Central memory CD8-positive, alpha-beta T cell (primary cell): ENCODE measurements at places on chromosomes 12 and 14.

- peaks cover 47% of the 10 kb centered on the region for H3K4me1 ChIP-seq
- peaks cover 2% of the 10 kb centered on the region for H3K36me3 ChIP-seq
- H3K27me3 ChIP-seq = peaks cover 10% of the 10 kb centered on the region
These were observed 8.5 kb downstream of the KRT85 start for GRCh38 chr12:52358575-52359350.

DNA sequence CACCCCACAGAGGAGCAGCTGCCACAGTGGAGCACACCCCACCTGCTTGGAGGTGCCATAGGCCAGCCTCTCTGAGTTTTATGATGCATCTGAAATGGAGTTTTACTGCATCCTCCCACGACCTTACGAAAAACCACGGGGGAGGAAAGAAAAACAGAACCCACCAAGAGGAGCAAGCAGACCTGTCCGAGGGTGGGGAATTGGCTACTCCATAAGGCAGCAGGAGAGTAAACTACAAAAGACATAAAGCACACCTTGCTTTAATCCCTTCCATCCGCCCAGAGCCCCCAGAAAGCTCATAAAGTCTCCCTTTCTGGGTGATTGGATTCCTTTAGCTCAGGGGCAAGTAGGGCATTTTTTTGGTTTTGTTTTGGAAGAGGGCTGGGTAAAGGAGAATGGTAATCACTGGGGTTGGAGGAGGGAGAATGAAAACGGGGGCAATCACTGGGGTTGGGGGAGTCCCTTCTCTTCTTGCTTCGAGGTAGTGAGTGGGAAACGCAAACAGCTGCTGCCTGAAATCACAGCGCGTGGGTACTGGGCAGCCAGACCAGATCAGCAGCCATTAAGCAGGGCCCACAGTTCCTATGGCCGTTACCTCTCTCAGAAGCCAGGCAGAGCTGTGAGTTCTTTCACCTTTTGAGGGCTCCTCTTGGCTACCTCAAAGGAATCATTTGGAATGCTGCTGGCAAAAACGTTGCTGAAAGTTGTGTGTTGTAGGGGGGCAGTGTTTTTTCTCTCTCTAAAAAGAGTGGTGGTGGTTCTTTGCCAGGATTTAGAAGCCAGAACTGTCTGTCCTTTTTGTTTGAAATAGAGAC is 433.6 kb downstream of the ZFP36L1 start:
- no peaks in the 10 kb centered on the region for H3K36me3 ChIP-seq
- no peak overlapping the region for H3K4me3 ChIP-seq
- H3K27ac ChIP-seq = no peak overlapping the region
- no peaks in the 10 kb centered on the region for H3K27me3 ChIP-seq

DNA sequence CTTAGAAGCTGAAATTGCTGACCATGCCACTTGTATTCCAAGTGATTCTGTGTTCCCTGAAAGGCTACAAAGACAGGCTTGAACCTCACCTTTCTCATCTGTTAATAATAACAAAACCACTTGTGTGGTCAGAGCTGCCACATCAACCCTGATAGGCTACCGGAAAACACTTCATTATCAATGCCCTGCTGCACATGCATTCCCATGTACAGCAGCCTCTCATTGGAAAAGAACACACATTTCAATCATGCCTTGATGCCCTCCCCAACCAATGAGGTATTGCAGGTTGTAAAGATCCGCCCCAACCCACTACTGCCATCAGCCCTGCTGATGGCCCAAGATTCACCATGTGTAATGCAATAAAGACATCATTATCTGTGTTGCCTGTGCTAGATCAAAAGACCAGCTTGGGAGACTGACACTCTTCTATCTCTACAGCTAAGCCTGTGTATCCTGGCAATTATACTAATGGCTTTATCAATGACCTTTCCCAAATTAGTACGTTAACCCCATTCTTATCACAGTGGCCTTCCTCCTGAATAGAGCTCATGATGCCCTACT is 2.8 kb downstream of the GPR19 start:
- peaks cover 22% of the 10 kb centered on the region for H3K4me1 ChIP-seq
- no peak overlapping the region for H3K27ac ChIP-seq
- no peak overlapping the region for H3K4me3 ChIP-seq

DNA sequence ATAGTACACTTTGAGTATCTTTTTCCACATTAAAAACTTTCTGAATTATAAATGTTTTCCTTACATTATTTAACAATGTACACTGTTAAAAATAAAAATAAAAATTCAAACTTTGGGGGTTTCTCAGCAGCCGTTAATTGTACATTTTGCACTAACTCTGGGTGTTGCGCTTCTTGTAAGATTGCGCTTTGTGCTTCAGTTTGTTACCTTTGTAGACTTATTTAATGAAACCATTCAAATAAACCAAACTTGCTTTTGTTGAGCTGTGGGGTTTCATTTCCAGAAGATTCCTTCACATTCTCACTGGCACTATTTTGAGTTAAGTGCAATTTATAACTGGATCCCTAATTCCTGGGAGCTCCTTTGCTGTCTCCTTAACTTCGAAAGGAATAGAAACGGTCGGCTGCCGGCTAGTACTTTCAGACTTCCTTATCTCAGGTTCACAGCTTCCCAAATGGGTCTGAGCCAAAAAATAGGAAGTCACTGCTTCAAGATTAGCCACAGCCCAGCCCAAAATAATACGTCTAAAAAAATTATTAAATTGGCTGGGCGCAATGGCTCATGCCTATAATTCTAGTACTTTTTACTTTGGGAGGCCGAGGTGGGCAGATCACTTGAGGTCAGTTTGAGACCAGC is 38.2 kb downstream of the RAD52 start:
- H3K36me3 ChIP-seq = peaks cover 61% of the 10 kb centered on the region
- no peaks in the 10 kb centered on the region for H3K27me3 ChIP-seq
- no peak for DNase-seq
- no peak overlapping the region for H3K27ac ChIP-seq

- DNase-seq = no peak
- H3K4me1 ChIP-seq = peaks cover 25% of the 10 kb centered on the region
- no peaks in the 10 kb centered on the region for H3K27me3 ChIP-seq
- no peak overlapping the region for H3K4me3 ChIP-seq
These were observed 113.1 kb upstream of the CCND2 start for GRCh38 chr12:4160314-4161040.

DNA sequence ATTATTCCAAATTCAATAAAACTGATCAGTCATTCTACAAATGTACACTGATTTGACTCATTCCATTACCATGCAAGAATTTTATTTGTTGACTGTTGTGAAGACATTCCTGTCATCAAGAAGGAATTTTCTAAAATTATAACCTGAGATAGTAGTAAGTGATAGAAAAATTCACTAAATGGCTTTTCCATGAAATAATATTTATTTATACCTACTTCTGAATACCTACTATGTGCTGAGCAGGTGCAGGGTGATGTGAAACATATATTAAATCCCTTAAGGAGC is 841.7 kb downstream of the NRXN3 start:
- H3K27ac ChIP-seq = no peak overlapping the region
- no peaks in the 10 kb centered on the region for H3K36me3 ChIP-seq
- no peaks in the 10 kb centered on the region for H3K4me1 ChIP-seq
- no peak for DNase-seq
- no peaks in the 10 kb centered on the region for H3K27me3 ChIP-seq
- no peak overlapping the region for H3K4me3 ChIP-seq

DNA sequence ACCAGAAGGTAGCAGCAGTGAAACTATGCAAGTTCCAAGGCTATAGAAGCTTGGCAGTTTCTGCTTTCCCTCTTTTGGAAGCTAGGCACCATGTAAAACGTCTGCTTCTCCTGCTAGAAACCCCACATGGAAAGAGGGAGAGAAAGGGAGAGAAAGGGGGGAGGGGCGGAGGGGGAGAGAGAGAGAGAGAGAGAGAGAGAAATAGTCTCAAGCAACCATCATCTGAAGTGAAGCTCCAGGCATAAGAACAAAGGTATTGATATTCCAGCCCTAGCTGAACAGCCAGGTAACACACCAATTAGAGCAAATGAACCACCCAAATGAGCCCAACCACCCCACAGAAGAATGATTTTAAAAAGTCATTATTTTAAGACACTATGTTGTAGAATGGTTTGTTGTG is 8.5 kb downstream of the SLC6A15 start:
- no peaks in the 10 kb centered on the region for H3K36me3 ChIP-seq
- H3K27me3 ChIP-seq = no peaks in the 10 kb centered on the region
- DNase-seq = no peak
- no peak overlapping the region for H3K27ac ChIP-seq
- no peaks in the 10 kb centered on the region for H3K4me1 ChIP-seq
- H3K4me3 ChIP-seq = no peak overlapping the region

- no peaks in the 10 kb centered on the region for H3K27me3 ChIP-seq
- peaks cover 13% of the 10 kb centered on the region for H3K4me1 ChIP-seq
- DNase-seq = no peak
- H3K36me3 ChIP-seq = peaks cover 4% of the 10 kb centered on the region
- H3K27ac ChIP-seq = no peak overlapping the region
These were observed 7.9 kb downstream of the TMEM253 start for GRCh38 chr14:21108791-21109190.

GRCh38 chr14:26395726-26396125 is 202.1 kb downstream of the NOVA1 start:
- DNase-seq = no peak
- H3K27ac ChIP-seq = no peak overlapping the region
- no peak overlapping the region for H3K4me3 ChIP-seq

DNA sequence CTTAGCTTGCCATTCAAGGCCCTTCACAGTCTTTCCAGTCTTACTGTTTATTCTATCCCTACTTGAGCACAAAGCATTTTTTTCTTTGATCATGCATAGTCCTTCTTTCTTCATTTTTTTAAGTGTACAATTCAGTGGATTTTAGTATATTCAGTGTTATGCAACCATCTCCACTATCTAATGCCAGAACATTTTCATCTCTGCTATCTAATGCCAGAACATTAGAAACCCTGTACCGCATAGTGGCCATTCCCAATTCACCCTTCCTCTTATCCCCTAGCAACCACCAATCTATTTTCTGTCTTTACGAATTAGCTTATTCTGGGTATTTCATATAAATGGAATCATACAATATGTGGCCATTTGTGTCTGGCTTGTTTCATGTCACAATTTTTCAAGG is 13.4 kb downstream of the LPCAT3 start:
- DNase-seq = no peak
- peaks cover 13% of the 10 kb centered on the region for H3K4me1 ChIP-seq
- H3K27ac ChIP-seq = no peak overlapping the region
- no peaks in the 10 kb centered on the region for H3K27me3 ChIP-seq

DNA sequence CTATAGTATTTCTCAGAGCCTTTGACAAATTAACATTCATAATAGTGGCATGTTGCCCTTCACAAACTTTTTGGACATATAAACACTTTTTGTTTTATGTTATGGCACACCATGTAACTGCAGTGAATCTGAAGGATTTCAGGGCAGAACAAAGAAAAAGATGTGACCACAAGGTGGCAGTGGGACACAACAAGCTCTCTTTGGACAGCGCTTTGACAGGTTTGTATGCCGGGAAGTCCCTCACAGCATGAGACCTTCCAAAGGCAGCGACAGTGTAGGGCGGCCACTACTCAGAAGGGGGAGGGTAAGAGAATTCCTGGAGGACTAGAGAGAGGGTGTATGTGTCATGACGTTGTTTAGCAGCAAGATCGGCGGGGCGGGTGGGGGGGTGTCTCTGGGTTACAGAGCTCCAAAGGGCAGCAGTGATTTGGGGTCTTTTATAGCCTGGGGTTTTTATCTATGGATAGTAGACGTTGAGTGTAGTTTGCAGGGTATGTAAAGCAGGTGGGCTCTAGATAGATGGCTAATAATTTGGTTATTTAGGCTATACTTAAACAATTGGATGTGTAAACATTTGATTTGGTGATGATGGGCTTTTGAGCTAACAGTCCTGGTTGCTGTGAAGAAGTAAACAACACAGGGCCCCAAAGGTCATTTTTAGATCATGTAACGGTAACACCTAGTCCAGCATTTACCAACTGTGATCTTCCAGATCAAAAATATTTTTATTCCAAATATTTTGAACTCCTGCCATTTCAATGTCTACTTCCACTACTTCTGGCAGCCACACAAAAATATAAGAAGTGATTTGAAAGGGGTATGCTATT is 22.9 kb downstream of the ETFBKMT start:
- H3K4me1 ChIP-seq = peaks cover 11% of the 10 kb centered on the region
- peaks cover 10% of the 10 kb centered on the region for H3K36me3 ChIP-seq
- peak; percentile 49 for DNase-seq
- H3K27ac ChIP-seq = peak overlapping the region; percentile 33

GRCh38 chr14:93302688-93303581 is 29.9 kb downstream of the BTBD7 start:
- DNase-seq = no peak
- no peak overlapping the region for H3K4me3 ChIP-seq
- peaks cover 48% of the 10 kb centered on the region for H3K4me1 ChIP-seq

GRCh38 chr12:21718944-21719650 is 55.4 kb downstream of the KCNJ8 start:
- no peak for DNase-seq
- H3K27ac ChIP-seq = no peak overlapping the region
- no peaks in the 10 kb centered on the region for H3K4me1 ChIP-seq
- H3K4me3 ChIP-seq = no peak overlapping the region

GRCh38 chr14:103527408-103528145 is 1.4 kb upstream of the TRMT61A start:
- peaks cover 32% of the 10 kb centered on the region for H3K4me1 ChIP-seq
- H3K4me3 ChIP-seq = peak overlapping the region; percentile 91
- no peaks in the 10 kb centered on the region for H3K27me3 ChIP-seq
- H3K36me3 ChIP-seq = peaks cover 21% of the 10 kb centered on the region
- DNase-seq = no peak

DNA sequence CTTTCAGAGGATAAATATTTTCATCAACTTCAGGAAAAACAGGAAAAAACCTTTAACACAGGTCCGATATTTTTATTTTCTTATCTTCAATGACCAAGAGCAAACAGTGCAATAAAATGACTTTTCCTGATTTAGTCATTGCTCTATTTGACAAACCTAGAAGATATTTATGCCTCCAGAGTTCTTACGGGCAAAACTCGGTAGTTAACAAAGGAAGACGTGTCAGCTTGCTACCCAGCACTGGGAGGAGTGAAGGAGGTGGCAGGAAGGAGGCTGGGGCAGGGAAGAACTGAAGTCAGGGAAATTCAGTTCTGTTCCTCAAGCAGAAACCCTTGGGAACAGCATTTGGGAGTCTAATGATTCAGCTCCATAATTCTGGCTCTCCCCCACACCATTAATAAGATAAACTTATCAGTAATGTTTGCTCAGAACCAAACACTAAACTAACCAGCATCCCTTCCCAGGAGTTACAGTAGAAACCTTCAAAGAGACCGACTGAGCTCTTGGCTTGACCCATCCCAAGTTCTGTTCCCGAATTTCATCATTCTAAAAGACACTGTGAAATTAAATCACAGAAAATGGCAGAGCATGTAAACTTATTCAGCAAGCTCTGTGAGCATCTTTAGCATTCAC is 163.3 kb downstream of the APAF1 start:
- DNase-seq = no peak
- peaks cover 2% of the 10 kb centered on the region for H3K36me3 ChIP-seq
- H3K4me1 ChIP-seq = no peaks in the 10 kb centered on the region

DNA sequence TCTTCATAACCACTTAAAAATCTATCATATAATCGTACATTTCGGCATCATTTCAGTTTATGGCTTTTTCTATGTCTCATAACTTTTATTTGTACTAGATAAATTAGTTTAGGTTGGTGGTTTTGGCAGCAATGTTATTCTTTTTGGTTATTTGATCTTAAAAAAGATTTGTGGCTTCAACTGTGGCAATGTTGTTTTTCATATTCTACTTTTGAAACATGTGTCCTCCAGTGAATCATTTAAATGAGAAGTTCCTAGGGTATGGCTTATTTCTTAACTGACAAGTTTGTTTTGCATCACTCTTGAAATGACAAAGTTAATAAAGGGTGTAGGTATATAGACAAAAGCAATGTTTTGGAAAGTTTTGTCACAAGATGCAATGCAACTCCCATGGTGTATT is 11.1 kb upstream of the KITLG start:
- DNase-seq = no peak
- no peak overlapping the region for H3K27ac ChIP-seq
- H3K4me1 ChIP-seq = no peaks in the 10 kb centered on the region
- no peaks in the 10 kb centered on the region for H3K36me3 ChIP-seq
- no peaks in the 10 kb centered on the region for H3K27me3 ChIP-seq
- no peak overlapping the region for H3K4me3 ChIP-seq
